WTC11 (cell line): ENCODE measurements at places on chromosomes 12 and 14.

- peak overlapping the region; percentile 98 for H3K27ac ChIP-seq
- H3K27me3 ChIP-seq = no peaks in the 10 kb centered on the region
- H3K4me3 ChIP-seq = 0 out of 2 replicates have a peak overlapping the region, but pooled peaks have one; percentile 4
- peaks cover 9% of the 10 kb centered on the region for H3K36me3 ChIP-seq
These were observed 8.1 kb upstream of the RIMKLB start for GRCh38 chr12:8689681-8690080.

- H3K4me3 ChIP-seq = no peak overlapping the region
- peaks cover 3% of the 10 kb centered on the region for H3K36me3 ChIP-seq
- peak; percentile 77 for DNase-seq
- H3K27ac ChIP-seq = no peak overlapping the region
These were observed 221.5 kb upstream of the HMGA2 start for GRCh38 chr12:65602610-65603295.

DNA sequence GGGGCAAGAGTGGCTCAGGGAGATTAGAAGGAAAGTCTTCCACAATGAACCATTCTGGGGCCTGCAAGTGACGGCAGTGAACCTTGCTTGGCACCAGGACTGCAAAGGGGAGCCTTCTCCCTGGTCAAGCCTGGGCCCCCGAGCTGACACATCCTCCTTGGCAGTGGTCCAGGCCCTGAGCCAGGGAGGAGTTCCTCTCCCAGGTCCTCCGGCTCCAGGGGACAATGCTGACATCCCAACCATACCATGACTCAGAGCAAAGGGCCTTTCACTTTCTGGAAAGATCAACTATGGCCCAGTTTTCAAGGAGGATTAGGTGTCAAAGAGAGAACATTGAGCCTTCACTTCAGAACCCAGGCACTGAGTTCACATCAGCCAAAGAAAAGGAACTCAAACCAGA is 756.5 kb upstream of the TBX3 start:
- no peak overlapping the region for H3K4me3 ChIP-seq
- DNase-seq = no peak
- H3K36me3 ChIP-seq = no peaks in the 10 kb centered on the region

- DNase-seq = no peak
- no peaks in the 10 kb centered on the region for H3K4me1 ChIP-seq
- H3K27me3 ChIP-seq = no peaks in the 10 kb centered on the region
These were observed 165.7 kb downstream of the AKAP6 start for GRCh38 chr14:32494609-32495434.

- no peaks in the 10 kb centered on the region for H3K27me3 ChIP-seq
- H3K4me1 ChIP-seq = peaks cover 5% of the 10 kb centered on the region
- DNase-seq = no peak
These were observed 61.4 kb downstream of the SEL1L start for GRCh38 chr14:81472096-81472800.

GRCh38 chr12:66708704-66709456 is 30.0 kb upstream of the GRIP1 start:
- no peak for DNase-seq
- H3K4me1 ChIP-seq = no peaks in the 10 kb centered on the region
- no peaks in the 10 kb centered on the region for H3K27me3 ChIP-seq
- no peak overlapping the region for H3K4me3 ChIP-seq
- H3K27ac ChIP-seq = peak overlapping the region; percentile 1; the same call in 1 of the 2 replicates

- H3K4me3 ChIP-seq = no peak overlapping the region
- H3K27me3 ChIP-seq = no peaks in the 10 kb centered on the region
- DNase-seq = no peak
- H3K4me1 ChIP-seq = no peaks in the 10 kb centered on the region
- no peak overlapping the region for H3K27ac ChIP-seq
These were observed 83.7 kb downstream of the HEATR5A start for GRCh38 chr14:31336646-31337045.
